ENCODE measurements at places on chromosomes 6 and 20.

DNA sequence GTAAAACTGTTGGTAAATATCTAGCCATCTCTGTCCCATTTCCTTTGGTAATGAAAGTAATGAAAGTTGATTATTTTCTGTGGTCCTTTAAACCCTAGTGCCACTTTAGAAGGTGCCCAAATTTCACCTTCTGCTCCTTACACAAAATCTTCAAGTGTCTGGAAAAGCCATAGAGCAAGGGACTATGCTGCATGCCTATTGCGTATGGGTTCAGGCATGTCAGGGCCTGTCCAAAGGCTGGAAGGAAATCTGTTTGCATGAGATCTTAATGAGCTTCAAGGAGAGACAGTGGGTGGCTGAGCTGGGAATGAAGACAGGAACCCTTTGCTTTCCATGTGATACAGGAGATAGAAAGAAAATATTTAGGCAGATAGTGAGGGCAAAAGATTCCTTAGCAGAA lies 66.6 kb upstream of the CCN6 start:
- DNase-seq = no peak

DNA sequence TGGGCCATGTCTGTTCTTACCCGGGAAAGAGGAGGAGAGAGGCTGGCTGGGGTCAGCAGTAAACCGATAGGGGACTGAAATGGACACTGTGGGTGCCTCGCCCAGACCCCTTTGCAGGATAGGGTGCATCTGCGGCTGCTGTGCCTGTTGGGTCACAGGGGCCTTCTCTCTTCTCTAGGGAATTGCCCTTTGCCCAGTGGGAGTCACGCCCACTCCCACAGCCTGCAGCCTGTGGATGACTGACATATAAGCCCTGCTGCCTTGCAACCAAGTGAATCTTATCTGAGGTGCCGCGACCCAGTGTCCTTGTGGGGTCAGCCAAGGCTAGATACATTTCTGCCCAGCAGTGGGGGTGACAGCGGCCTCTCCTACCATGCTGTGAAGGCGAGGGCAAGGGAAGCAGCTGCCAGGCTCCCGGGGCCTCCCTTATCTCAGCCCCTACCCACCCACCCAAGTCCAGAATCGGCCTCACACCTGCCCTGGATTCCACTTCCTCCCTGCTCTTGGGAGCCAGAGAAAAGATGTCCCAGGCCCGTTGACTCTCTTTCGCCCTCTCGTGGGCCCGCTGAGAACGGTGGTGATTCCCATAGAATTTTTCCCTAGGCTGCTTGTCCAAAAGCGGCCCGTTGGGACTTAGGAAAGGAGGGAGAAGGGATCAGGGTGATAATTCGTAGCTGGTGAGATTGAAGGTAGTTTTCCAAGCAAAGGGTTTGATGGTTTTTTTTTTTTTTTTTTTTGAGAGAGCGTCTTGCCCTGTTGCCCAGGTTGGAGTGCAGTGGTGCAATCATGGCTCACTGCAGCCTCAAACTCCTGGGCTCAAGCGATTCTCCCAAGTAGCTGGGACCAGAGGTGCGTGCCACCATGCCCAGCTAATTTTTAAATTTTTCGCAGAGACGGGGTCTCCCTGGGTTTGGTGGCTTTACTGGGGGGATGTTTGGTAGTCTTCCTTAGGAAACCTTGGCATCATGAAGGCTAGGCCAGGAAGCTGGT lies 76.4 kb upstream of the RNF24 start:
- DNase-seq = no peak

DNA sequence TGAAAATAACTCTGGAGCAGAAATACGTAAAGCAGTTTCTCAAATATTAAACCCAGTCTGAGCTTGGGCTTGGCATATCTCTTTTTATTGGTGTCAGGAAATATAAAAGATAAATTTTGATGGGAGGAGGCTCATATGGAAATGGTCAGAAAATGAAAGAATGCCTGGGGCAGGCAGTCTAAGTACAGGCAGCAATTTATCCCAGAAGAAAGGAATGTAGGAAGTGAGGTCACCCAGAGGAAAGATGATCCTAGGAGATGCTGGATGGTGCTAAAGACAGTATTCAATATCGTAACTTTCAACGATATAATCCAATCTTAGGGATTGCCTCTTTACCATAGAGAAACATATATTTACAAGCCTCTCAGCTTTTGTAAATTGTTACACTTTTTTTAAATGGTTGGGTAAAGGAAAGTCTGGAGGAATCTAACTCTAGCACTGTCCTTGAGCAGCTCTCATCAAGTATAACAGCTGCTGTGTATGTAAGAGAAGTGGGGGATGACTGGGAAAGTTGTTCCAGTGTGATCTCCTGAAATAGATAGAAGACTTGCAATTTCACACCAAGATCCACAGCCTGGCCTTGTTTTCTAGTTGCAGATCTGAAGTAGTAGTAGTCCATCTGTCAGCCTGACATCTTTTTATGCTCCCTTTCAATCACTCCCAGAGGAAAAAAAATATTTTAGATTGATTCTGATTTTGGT lies 256.9 kb upstream of the SASH1 start:
- no peak for DNase-seq

- no peak for DNase-seq
Observed at GRCh38 chr20:49915118-49915379, 280 bp downstream of the SPATA2 start.

DNA sequence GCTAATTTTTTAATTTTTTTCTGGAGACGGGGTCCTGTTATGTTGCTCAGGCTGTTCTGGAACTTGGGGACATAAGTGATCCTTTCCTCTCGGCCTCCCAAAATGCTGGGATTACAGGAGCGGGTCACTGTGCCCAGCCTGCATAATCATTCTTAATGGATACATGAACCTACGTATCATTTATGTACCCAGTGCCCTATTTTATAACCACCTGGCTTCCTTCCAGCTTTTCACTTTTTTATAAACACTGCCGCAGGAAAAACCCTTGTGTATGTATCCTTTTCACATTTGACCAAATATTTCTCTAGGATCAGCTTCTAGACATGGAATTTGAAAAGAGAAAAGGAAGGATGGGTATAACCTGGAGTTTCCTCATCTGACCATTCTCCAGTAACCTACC lies 85.6 kb upstream of the RIN2 start:
- no peak for DNase-seq

- no peak for DNase-seq
Observed at GRCh38 chr20:4451487-4452081, 270.1 kb upstream of the PRND start.

GRCh38 chr6:17416806-17417205 lies 23.4 kb downstream of the CAP2 start:
- DNase-seq = no peak

DNA sequence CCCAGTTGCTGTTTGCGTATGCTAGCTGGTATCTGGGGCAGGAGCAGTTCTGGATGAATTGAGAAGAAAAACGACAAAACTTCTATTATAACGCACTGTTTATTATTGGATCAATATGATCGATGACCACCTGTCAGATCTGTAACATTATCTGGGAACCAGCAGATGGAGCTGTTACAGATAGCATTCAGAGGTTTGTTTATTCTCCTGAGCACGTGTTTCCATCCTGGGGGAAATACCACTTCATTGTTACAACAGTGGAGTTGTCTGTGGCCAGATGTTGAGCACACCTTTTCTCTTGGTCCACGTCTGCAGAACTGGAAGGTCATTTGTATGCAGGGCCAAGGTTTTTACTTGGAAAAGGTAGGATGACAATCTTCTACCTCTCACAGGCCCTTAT lies 16.0 kb upstream of the NKX2-2 start:
- DNase-seq = no peak

DNA sequence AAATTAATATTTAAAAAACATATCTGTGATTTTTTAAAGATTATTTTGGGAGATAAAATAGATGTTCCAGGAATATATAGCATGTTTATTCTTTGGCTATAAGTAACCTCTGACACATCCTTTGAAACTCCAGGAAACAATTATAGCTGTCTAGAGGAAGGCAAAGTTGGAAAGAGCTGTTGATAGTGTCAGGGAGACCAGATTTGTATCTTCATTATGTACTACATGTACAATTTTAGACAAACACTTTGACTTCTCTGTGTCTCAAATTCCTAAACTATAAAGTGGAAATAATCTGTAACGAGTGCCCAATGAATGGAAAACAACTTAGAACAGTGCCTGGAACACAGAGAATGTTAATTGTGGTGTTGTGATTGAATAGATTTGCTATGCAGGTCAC lies 25.6 kb upstream of the ADGRG6 start:
- DNase-seq = no peak

- no peak for DNase-seq
Observed at GRCh38 chr20:35101620-35102019, 9.0 kb upstream of the TRPC4AP start.

- DNase-seq = no peak
Observed at GRCh38 chr20:44176833-44177534, 10.0 kb downstream of the JPH2 start.

DNA sequence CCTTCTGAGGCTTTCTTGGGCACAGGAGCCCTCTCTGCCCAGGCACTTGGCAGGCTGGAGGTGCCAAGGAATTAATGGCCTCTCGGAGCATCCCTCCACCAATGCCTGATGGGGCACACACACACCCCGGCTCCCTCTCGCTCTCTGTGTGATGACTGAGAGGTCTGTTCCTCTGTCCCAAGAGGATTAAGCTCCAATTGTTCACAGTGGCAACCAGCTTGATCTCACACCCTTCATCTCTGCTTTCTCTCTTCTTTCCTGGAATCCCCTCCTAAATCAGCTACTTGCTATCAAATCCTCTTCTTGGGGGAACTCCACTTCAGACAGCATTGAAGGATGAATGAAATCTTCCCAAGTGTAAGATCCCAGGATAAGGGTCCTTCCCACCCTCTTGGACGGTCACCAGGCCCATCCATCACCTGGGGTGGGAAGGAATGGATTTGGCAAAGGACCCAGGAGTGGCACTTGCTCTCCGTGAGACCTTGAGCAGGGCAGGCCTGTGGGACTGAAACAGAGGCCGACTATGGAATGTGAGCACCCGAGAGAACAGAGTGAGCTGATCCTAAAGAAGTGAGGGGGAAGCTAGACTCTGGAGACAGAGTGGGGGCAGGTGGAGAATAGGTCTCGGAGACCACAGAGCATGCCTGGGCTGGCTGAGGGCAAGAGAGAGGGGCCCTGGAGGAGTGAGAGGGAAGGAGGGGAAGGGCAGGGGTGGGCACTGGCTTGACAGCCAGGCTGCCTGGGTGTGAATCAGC lies 93.6 kb downstream of the GRM4 start:
- no peak for DNase-seq

DNA sequence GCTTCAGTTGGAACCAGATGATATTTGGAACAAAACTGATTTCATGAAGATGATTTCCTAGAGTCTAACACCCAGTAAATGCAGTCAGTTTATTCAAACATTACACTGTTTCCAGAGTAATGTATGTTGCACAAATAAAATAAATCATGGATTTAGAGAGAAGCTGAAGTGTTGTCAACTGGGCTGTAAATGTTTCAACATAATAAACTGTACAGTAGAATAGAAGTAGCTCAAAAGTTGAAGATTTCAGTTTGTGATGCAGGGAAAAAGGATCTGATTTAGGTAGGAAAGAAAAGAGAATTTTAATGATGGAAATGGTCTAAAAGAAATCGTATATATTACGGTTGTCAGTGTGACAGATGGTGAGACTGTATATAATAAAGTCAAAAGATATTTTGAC lies 985.2 kb downstream of the EYS start:
- DNase-seq = no peak

DNA sequence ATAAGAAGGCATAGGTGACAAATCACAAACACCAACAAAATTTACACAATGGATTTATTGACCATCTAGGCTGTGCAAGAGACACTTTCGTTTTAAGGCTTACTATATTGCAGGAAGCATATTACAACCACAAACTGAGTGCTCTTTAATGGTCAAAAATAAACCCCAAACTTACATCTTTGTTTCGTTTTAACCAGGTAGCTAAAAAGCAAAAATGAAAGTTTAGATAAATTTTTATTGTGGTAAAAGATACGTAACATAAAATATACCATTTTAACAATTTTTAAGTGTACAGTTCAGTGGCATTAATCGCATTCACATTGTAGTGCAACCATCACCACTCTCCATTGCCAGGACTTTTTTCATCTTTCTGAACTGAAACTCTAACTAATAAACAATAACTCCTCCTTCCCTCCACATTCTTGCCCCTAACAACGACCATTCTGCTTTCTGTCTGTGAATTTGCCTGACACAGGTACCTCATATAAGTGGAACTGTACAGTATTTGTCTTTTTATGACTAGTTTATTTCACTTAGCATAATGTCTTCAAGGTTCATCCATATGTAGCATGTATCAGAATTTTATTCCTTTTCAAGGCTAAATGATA lies 32.3 kb upstream of the DUSP22 start:
- DNase-seq = no peak

- no peak for DNase-seq
Observed at GRCh38 chr20:4853757-4854560, 132.2 kb downstream of the PRND start.

GRCh38 chr20:46935394-46936017 lies 40.9 kb downstream of the EYA2 start:
- DNase-seq = no peak

- DNase-seq = no peak
Observed at GRCh38 chr6:1463275-1463674, 73.9 kb downstream of the FOXF2 start.

DNA sequence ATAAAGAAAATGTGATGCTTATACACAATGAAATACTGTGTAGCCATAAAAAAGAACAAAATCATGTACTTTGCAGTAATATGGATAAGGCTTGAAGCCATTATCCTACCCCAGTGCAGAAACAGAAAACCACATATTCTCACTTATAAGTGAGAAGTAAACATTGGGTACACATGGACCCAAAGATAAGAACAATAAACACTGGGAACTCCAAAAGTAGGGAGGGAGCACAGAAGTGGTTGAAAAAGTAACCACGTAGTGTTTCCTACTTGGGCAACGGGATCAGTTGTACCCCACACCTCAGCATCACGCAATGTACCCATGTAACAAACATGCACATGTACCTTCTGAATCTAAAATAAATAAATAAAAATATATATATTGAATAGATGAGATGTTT lies 8.2 kb downstream of the IRAK1BP1 start:
- no peak for DNase-seq

Data from stimulated activated CD8-positive, alpha-beta memory T cell treated with anti-CD3 and anti-CD28 coated beads, Interleukin-4, amount 100 ng/mL, for 4 hours (primary cell).